ENCODE measurements at places on chromosomes 6 and 20.

DNA sequence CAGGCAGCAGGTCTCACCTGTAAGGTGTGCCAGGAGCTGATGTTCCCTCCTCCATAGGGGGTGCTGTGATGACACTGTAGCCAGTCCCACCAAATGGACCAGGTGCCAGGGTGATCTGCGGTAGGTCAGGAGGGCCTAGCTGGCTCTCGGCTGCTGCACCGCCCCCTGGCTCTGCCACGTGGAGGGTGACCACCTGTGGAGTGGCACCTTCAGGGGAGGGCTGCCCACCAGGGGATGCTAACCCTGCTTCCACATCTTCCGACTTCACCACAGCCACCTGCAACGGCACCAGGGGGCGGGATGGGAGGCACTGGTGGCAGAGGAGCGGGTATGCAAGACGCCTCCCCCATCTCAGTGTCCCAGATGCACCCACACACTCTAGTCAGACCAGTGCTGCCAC is 18.3 kb downstream of the ZNF335 start:
- no peak for DNase-seq

DNA sequence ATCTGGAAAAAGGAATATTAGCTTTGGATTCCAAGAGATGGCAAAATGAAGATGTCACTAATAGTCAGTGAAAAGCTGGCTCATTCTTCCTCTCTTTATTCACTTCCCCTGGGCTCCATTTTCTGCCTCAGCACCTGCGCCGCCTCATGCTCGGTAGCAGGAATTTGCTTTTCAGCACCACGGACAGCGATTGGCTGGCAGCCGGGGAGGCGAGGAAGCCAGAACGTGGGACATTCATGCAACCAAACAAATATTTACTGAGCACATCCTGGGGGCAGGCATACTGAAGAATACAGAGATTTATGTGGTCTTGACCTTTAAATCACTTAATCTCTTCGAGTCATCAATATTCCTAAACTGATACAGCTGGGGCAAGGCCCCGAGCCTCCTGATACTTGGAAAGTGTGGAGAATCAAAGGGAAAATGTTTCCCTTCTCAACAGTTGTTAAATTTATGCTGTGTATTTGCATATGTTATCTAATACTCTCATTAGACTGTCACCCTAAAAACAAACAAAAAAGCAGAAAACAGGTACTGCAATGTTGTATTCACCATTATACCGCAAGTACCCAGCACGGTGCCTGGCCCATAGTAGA is 12.1 kb upstream of the PDYN start:
- DNase-seq = peak; percentile 37

DNA sequence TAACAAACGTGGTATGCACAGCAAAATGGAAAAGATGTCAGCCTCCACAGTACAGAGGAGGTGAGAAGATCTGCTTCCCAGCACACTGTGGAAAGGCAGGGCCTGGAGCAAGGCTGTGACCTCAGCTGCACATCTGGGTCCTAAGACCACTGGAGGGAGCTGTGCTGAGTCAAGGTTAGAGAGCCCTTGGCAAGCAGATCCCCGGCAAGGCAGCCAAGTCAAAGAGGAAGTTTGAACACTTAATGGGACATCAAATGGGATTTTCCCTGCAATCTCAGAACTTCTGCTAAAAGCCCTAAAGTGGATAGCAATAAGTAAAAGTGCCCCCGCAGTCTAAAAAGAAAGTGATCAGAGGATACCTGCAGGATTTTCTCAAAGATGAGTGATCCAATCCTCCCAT is 39.5 kb downstream of the UNC5CL start:
- peak; percentile 81 for DNase-seq

DNA sequence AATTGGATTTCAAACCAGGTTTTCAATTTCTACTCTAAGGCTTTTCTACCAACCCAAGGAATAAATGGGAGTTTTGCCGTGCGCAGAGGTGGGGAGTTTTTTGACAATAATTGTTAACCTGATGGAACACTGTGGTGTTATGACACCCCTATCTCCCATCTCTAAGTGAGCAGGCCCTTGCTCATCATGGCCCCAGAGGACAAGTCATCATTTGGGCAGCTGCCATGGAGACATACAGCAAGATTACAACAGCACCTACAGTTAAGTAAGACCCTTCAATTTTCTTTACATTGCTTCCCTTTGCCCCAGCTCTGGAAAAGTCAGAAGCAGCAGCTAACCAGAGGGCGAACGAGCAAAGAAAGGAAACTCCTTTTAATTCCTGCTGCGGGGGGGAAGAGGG is 54.3 kb downstream of the ADGRF5 start:
- DNase-seq = no peak

DNA sequence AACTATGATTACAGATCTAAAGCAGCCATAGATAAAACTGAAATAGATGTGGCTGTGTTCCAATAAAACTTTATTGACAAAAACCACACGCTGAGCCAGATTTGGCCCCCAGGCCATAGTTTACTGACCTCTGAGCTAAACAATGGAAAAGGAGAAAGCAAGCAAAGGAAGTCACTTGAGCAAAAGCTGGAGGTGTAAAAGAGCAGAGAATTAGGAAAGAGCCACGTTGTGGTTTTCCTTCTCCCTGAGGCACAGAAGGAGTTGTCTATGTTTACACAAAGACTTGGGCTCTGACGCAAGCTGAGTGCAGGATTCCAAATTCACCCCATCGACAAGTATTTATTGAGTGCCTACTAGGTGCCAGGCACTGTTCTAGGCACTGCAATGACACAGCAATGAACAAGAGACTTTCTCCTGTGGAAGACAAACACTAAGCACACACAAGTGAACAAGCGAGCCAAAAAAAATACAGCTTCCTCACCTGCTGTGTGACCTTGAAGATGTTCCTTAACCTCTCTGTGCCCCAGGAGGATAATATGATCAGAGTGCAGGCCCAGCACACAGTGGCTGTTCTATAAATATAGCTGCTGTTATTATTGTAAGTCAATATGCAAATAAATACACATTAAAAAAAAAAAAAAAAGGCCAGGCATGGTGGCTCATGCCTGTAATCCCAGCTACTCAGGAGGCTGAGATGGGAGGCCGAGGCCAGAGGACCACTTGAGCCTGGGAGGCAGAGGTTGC is 75.4 kb upstream of the PTPN1 start:
- DNase-seq = peak; percentile 47

GRCh38 chr6:162697872-162698403 is 29.6 kb downstream of the PRKN start:
- no peak for DNase-seq

DNA sequence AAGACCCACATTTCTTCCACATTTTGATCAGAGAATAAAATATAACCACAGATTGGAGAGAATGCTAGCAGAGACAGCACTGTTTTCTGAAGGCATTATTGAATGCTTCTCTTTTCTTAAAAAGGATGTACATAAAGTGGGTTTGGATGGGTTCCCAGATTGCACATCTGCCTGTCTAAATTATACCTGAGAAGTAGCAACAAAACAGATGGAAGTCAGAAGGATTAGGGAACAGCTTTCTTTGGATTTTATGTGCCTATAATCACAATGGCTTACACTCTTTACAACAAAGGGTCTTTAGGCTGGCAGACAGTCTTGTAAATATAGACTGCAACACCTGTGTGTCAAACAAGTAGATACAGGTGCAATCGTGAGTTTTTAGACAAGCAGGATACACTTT is 622.2 kb upstream of the MANEA start:
- DNase-seq = no peak

GRCh38 chr6:91330896-91331295 is 744.0 kb upstream of the MAP3K7 start:
- no peak for DNase-seq

- no peak for DNase-seq
Measured at GRCh38 chr6:144667532-144668503, 382.7 kb downstream of the UTRN start.

DNA sequence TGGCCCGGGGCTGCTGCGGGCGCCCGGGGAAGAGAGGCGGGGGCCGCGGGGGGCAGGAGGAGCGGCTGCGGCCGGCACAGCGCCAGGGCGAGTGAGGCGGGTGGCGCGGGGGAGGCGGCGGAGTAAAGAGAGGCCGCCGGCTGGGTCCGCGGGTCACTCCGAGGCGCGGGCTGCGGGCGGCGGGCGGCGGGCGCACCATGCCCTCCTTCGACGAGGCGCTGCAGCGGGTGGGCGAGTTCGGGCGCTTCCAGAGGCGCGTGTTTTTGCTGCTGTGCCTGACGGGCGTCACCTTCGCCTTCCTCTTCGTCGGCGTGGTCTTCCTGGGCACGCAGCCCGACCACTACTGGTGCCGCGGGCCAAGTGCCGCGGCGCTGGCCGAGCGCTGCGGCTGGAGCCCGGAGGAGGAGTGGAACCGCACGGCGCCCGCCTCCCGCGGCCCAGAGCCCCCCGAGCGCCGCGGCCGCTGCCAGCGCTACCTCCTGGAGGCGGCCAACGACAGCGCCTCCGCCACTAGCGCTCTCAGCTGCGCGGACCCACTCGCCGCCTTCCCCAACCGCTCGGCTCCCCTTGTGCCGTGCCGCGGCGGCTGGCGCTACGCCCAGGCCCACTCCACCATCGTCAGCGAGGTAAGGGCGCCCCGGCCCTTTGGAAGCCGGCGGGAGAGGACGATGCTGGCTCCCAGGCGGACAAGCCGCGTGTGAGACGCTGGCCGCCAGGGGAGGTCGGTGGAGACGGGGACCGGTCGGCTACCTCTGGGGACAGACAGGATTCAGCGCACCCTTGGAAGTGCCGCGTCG is at the start of gene SLC22A3:
SLC22A3 (plus strand) TSS at position 156 of the 797 bp plus-strand sequence; CDS start at position 198, 42 bp downstream.
- peak; percentile 35 for DNase-seq

- no peak for DNase-seq
Measured at GRCh38 chr6:25457516-25457915, 178.3 kb downstream of the CARMIL1 start.

DNA sequence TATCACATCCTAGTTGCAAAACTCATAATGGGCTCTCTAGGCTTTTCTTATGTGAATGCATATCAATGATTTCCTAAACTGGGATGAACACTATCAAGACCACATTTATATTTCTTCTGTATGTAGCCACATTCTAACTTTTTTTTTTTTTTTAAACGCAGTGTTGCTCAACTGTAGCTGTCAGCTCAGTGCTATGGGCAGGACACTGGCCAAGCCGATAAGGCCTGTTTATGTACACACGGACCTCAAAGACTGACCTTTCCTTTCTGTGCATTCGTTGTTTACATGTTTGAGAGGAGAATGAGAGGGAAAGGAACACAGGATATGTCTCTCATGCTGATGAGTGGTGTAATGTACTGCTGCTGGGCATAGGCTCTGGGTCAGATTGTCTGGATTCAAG is 75.1 kb upstream of the B3GAT2 start:
- DNase-seq = no peak

GRCh38 chr6:56541030-56541600 is 101.6 kb downstream of the DST start:
- DNase-seq = no peak

DNA sequence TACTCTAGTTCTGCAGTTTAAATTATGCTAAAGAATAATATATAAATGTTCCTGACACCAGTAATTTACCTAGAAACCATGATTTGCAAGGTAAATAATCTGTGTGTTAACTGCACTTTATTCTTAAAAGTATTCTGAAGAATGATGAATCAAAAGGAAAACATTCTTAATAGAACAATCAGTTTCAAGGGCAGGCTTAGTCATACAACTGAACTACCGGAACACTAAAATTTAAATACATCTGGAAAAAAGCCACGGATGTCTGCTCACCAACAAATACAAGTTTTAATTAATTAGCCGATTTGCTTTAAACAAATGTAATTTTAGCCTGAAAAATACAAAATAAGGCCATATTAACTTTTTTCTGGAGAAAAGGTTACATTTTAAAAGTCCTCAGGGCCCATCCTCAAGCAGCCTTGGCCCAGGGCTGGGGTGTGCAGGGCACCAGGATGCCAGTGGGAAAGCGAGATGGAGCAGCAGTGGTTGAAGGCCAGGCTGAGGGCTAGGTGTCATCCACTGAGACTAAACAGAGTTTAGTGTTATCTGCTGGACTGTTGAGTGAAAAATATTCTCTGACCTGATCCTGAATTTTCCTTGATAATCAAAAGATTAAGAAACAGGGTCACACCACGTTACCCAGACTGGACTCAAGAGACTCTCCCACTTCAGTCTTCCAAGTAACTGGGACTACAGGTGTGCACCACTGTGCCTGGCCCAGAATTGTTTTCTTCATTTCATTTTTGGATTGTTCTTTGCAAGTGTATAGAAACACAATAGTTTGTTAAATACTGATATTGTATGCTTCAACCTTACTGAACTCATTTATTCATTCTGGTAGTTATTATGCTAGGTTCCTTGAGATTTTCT is 88.2 kb upstream of the DST start:
- peak; percentile 59 for DNase-seq

- no peak for DNase-seq
Measured at GRCh38 chr20:63234693-63235398, 859 bp upstream of the BIRC7 start.
